Amygdala (tissue), 56 donors: ENCODE measurements at places on chromosomes 7 and 10.

DNA sequence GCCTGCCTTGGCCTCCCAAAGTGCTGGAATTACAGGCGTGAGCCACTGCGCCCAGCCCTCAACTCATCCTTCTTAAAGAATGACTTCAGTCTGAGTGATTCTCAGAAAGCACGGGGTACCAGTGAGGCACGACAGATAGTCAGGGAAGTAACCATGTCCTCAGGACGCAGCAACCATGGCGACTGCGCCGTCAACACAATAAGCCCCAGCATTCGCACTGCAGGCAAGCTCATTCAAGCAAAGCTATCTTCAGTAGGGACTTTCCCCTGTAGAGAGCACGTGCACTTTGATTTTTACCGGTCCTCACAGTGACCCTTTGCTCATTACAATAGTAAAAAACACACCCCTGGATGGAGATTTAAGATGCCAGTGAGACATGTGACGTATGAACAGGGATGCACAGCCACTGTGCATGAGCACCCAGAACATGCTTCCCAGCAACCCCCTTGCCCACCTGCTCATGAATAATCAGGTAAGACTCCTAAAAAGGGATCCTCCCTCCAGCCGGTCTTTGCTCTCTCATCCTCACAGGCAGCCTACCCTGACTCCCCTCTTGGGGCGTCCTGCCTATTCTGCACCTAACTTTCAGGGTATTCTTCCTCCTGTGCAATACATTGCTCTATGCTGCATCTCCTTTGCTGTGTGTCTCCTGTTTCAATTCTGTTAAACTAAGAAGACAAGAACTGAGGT lies 9.1 kb downstream of the WDR86 start:
- no peak for DNase-seq

GRCh38 chr7:101330011-101330484 lies 8.4 kb upstream of the IFT22 start:
- DNase-seq: no peak

GRCh38 chr7:121604627-121605316 lies 208.7 kb upstream of the FAM3C start:
- DNase-seq: no peak

- no peak for DNase-seq
Measured at GRCh38 chr10:75350791-75351190, 50.8 kb downstream of the ZNF503 start.

GRCh38 chr7:10793995-10794775 lies 179.5 kb upstream of the PHF14 start:
- DNase-seq: no peak

DNA sequence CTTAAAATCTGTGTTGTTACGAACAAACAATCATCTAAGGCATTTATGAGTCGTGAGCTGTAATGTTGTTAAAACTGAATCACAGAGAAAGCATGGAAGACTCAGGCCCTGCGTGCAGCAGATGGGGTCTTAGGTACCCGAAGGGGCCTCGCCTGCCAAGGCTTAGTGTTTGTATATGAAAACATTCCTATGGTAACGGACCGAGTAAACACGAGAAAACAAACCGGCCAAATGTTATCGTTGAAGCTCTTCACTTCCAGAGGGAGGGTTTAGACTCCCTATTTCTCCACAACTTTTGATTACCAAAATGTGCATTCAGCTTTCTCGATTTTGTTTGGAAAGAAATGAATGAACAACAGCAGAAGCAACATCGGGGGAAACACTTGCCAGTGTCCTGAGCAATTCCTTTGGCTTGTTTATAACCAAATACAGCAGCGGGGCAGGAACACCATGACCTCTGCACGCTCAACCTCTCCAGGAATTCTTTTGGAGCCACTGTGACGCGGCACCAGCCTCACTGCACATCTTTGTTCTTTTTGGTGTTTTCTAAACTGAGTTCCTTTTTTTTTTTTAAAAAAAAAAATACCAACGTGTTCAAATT lies 121.6 kb upstream of the KLF6 start:
- no peak for DNase-seq

GRCh38 chr10:129396021-129396722 lies 70.9 kb upstream of the MGMT start:
- no peak for DNase-seq

DNA sequence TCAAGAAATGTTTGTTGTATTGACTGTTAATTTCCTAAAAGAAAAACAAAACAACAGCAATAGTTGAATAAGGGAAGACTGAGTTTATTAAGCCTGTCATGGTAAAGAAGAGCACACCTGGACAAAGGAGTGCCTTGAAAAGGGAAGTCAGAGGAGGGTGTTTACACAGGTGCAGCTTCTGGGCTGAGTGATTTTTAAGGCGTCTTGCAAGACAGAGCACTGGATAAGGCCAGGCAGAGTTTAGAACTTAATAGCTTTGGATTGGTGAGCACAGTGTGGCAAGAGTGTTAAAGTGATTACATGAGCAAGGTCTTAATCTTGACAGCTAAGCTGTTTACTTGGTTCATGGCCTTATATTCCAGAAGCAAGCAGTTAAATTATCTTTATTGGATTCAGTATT lies 423.2 kb downstream of the CNTNAP2 start:
- no peak for DNase-seq

GRCh38 chr7:105849122-105849855 lies 27.1 kb downstream of the ATXN7L1 start:
- no peak for DNase-seq

GRCh38 chr7:8208816-8209215 lies 53.2 kb downstream of the ICA1 start:
- no peak for DNase-seq

- no peak for DNase-seq
Measured at GRCh38 chr10:79092292-79092896, 23.6 kb downstream of the ZMIZ1 start.

GRCh38 chr10:98019784-98020183 lies 10.6 kb downstream of the CRTAC1 start:
- DNase-seq: no peak

DNA sequence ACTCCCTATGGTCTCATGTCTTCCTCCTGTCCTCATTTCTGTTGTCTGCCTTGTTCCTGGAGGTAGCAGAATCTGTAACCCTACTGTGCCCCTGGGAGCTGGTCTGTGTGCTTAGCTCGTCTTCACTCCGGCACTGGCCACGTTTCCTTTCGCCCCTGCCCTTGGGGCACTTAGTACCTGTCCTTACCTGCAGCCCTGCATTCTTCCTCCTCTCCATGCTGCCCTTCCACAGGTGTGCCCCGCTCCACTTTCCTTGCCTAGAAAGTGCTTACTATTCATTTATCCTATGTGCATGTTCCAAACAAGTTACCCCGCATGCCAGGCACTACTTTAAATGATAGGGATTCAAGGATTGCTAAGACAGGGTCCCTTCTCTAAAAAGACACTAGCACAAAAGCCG lies 199.9 kb upstream of the ZMIZ1 start:
- no peak for DNase-seq

GRCh38 chr7:24346129-24346528 lies 62.1 kb downstream of the NPY start:
- no peak for DNase-seq

DNA sequence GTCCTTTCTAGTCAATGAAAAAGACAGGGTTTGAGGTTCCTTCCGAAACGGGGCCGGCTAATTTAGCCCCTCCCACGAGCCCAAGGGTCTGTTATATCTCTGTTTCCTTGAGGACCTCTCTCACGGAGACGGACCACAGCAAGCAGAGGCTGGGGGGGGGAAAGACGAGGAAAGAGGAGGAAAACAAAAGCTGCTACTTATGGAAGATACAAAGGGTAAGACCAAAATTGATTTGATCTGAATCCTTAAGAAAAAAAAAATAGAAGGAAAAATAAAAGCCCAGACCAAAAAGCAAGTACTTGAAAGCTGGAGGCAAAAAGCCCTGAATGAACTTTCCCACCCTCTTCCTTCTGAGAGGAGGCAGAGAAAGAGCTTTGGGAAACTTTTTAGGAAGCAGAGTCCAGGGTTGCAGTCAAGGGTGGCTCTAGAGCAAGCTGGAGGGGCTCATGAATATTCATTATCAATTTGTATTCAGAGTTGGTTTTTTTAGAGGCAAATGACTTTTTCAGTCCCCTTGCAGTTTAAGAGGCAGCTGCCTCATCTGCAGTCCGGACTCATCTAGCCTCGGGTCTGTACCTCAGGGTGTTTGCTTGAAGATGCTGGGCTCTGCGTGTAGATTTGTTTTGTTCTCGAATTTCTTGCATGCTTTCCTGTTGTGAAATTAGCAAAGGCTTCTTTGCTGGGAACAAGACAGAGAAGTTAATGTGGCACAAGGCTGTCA lies at the start of gene ENTPD1:
Gene ENTPD1 (plus strand): TSS at position 123 of the 721 bp plus-strand sequence. CDS start 77 bp downstream, at position 200.
- no peak for DNase-seq

- DNase-seq: no peak
Measured at GRCh38 chr10:60728056-60728455, 50.2 kb upstream of the CDK1 start.

DNA sequence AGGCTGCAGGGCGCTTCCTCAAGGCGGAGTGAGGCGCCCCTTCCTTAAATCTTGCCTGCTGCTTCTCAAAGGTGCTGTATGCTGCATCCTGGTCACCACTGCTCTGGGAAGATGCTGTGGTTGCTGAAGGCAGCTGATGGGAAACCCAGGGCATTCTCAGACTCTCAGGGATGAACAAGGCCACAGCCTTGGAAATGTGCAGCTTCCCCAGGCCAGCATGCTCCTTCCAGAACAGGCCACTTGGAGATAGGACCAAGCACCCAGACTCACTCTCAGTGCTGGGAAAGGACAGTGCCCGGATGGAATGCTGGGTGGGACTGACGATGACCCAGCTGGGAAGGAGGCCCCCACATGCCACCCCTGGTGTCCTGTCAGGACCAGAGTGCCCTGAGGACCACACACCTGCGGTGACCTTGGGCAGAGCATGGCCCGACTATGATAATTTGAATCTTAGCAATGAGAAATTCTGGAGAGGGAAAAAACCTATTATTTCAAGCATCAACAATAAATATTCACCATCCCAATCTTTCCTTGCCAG lies 235.5 kb downstream of the TNS3 start:
- DNase-seq: no peak

GRCh38 chr7:139602143-139602722 lies 78.7 kb downstream of the CLEC2L start:
- no peak for DNase-seq

GRCh38 chr10:13340626-13341376 lies 7.3 kb downstream of the SEPHS1 start:
- no peak for DNase-seq

DNA sequence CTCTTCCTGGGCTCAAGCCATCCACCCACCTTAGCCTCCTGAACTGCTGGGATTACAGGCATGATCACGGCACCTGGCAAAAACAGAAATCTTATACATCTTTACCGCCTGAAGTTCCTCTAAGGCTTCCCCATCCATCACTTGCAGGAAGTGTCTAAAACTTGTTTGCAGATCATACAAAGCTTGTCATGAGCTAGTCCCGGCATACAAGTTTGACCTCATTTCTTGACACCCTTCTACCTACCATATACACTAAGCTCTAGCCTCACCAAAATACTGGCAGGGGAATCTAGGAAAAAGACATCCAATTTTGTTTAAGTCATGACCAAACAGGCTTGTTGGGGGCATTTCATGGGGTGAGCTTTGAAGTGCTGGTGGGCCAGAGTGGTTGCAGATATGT lies 14.5 kb downstream of the DNMBP start:
- no peak for DNase-seq

DNA sequence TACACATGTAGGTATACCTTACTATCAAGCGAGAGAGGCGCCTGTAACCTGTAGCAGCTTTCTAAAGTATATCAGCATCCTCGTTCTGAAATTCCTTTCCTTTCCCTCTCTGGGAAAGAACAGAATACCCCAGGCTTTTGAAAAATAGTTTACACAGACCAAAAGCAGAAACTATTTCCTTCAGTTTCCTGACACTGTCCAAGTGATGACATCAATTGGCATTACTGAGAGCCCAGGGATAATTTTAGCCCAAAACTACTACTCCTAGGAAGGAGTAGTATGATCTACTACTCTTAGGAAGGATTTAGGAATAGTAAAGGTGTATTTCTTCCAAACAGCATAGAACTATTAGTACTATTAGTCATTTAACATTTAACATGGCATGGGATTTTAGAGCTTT lies 6.0 kb downstream of the GNG11 start:
- no peak for DNase-seq

GRCh38 chr10:19451937-19452336 lies 364.3 kb upstream of the PLXDC2 start:
- DNase-seq: no peak

DNA sequence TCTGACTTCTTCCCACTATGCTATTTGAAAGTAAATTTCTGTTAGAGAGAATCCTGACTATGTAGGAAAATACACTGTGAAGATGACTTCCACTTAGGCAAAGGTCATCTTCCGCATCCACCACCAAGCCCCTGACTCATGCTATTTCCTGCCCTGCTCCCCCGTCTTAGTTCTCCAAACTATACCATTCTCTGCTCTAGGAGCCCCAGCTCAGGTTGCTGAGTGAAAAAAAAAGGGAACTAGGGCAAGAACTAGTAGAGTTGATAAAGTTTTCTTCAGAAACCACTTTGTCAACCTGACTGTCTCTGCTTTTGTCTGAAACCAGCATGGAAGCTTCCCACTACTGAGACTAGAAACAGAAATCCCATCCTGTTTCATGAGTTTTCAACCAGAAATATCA lies 96.9 kb downstream of the EVX1 start:
- no peak for DNase-seq
